GDM1 (cell line): ENCODE measurements at places on chromosomes 7 and 10.

- no peak for DNase-seq
These were observed 67.9 kb upstream of the AFAP1L2 start for GRCh38 chr10:114471906-114472876.

DNA sequence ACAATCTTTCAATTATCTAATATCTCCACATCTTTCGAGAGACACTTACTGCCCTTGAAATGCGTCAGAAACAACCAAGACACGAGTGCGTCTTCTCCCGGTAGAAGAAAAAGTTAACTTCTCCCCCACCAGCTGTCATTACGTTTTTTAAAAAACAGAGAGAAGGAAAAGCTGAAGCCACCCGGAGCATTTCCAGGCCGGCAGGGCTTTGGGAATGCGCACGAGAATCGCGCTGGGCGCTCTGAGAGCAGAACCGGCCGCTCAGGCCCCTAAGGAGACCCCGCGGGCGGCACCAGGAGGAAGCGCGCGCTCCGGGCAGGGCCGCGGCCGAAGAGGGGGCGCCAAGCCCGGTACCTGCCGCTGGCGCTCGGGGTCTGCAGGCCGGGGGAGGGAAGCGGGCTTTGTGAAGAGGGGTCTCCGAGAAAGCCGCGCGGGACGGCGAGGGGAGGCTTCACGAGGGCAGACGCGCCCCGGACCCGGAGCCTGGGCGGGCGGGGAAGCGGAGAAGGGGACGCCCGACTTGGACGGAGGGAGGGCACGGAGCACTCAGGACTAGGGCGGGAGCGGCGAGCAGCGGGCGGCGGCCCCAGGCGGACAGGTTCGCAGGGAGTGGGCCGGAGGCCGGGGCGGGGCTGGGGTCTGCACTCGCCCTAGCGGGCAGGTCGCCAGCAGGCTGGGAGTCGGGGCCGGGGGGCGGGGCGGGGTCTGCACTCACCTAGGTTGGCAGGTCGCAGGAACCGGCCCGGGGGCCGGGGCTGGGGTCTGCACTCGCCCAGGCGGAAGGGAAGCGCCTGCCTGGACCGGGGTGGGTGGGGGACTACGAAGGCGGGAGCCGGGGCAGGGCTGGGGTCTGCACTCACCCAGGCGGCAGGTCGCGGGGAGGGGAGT is 932 bp downstream of the ESYT2 start:
- no peak for DNase-seq

DNA sequence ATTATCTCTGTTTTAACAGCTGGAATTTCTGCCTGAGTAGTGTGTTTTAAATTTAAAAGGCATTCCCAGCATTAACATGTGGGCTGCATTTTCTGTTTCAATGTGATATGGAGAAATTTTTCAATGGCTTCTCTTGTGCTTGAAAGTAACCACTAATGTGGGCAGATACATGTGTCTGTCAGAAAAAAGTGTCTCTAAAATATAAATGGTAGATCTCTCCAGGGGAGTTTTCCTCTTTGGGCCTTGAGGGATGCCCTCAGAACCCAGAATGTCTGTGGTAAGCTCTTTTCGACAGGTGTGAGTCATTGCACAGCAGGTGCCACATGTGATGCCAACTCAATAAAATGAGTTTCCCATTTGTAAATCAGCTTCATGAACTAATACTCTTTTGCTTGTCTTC is 221.1 kb downstream of the SEMA3E start:
- DNase-seq = no peak

DNA sequence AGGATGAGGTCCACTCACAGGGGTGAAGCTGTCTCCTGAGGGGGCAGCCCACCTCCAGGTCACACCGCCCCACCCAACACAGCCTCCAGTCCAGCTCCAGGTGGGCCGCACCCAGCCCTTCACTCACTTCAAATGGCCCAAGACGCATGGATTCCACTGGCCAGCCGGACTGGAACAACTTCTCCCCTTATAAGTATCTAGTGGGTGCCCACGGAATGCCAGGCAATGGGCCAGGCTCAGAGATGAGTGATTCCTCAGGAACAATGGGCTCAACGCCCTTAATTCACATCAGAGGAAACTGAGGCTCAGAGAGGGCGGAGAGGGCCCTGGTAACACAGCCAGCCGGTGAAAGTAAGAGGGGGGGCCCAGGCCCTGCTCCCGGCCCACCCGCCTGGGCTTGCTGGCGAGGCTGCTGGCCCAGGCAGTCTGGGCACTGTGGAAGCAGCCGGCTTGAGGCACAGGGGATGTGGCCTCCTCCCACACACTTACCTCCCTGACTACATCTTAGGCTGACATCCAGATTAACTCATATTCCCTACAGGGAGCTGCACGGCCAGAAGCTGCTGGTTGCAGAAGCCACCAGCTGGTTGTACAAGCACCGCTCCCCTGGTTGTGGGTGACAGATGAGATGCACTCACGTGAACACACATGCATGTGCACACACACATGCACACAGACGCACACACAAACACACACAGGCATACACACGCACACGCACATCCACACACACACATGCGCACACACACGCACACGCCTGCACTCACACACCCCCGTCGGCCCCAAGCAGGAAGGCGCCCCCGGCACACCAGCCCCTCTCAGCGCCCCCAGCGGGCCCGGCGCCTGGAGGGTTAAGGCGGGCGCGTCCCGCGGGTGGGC is 1.0 kb upstream of the FAM20C start:
- no peak for DNase-seq

- DNase-seq = no peak
These were observed 29.9 kb downstream of the CDK14 start for GRCh38 chr7:90626013-90626412.

GRCh38 chr7:101868191-101868950 is 50.9 kb downstream of the CUX1 start:
- DNase-seq = no peak

DNA sequence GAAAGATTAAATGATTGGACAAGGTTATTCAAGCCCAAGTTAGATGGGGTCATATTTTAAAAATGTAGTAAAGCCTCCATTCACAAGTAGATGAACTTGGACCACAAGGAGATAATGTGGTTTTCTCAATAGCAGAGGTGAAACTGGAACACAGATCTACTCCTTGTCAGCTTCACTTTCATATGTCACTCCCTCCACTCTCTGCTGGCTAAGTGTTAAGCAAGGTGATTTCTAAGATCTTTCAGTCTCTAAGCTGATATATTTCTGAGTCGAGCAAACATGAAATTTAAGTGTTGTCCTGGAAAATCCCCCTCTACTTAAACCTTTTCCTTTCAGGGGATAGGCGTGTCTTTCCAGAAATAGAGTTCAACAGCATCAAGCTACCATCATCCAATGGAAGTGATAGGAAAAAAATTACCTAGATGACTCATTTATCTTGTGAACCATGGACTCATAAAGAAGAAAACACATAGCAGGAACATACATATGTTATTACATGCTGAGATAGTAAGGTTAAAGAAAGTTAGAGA is 275.0 kb downstream of the PTEN start:
- DNase-seq = no peak

DNA sequence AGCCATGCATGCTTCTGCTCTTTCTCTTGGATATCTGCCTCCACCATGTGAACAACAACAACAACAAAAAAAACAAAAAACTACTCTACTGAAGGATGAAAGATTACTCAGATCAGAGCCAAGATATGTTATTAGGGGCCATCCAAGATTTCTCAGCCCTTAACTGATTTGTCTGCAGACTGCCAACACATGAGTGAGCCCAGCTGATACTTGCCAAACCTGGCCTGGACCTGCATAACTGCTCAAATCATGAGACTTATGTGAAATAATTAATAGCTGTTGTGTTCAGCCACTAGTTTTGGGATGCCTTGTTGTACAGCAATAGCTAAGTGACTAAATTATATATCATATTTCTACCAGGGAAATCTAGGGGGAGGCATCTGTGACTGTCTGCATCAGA is 334.5 kb upstream of the SORCS1 start:
- no peak for DNase-seq

GRCh38 chr10:131710142-131710861 is 190.5 kb upstream of the PPP2R2D start:
- DNase-seq = no peak

DNA sequence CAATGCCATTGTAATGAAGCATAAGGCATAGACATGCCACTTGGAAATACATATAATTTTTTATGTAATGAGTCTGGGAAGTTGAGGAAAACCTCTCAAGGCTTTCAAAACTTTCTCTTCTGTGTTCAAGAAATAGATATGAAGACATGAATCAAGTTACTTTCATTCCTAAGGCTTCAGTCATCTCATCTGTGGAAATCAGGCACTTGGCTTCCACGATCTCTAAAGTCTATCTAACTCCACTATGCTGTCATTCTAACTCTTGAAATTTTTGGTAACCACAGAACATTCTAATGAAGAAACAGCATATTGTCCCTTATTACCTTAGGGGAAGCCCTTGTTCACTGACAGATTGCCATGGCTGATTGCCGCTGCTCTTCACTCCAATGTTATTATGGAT is 242.6 kb downstream of the CNTNAP2 start:
- no peak for DNase-seq
